ENCODE measurements at places on chromosomes 2 and 18. TPM values are rescaled to one million over a fixed set of nuclear protein-coding genes. Genes with fewer than 3 reads are reported as not detected.

The RAB6C gene
- not detected for total RNA-seq

The CHRND gene
- not detected for total RNA-seq

The ASNSD1 gene
- total RNA-seq, result 47.9 TPM

The GTF3C2 gene
- total RNA-seq, result 13.7 TPM

The SLC8A1 gene
- 82.7 TPM for total RNA-seq

The DUSP11 gene
- 17.0 TPM for total RNA-seq

The PLA2R1 gene
- total RNA-seq, result 13.6 TPM

The GBX2 gene
- total RNA-seq, result not detected

The NEURL3 gene
- 0.16 TPM for total RNA-seq

The OTOF gene
- total RNA-seq, result under 0.01 TPM

The LYG2 gene
- not detected for total RNA-seq

The CCDC141 gene
- not detected for total RNA-seq

The EVX2 gene
- total RNA-seq, result not detected

The CHRNG gene
- total RNA-seq, result not detected

The CCDC85A gene
- not detected for total RNA-seq

The DSC1 gene
- total RNA-seq, result not detected

The EGR4 gene
- under 0.01 TPM for total RNA-seq

The EHBP1 gene
- 184 TPM for total RNA-seq

The UGT1A8 gene
- total RNA-seq, result not detected

The MARCO gene
- total RNA-seq, result not detected

The GCG gene
- not detected for total RNA-seq

The GPR55 gene
- not detected for total RNA-seq

The ICA1L gene
- 2.6 TPM for total RNA-seq

The FBXO15 gene
- total RNA-seq, result 0.79 TPM

The LRP2 gene
- not detected for total RNA-seq

The SERPINB13 gene
- total RNA-seq, result not detected

The MAP3K19 gene
- not detected for total RNA-seq

The NYAP2 gene
- total RNA-seq, result not detected

The C2orf92 gene
- 1.4 TPM for total RNA-seq

The SAG gene
- not detected for total RNA-seq

The TRIM43 gene
- not detected for total RNA-seq

The COL4A3 gene
- under 0.01 TPM for total RNA-seq

The CPLX4 gene
- not detected for total RNA-seq

The RGPD4 gene
- not detected for total RNA-seq

The ST8SIA5 gene
- total RNA-seq, result not detected

Data from bronchial smooth muscle cell (primary cell).